ENCODE measurements at places on chromosomes 4 and X.

DNA sequence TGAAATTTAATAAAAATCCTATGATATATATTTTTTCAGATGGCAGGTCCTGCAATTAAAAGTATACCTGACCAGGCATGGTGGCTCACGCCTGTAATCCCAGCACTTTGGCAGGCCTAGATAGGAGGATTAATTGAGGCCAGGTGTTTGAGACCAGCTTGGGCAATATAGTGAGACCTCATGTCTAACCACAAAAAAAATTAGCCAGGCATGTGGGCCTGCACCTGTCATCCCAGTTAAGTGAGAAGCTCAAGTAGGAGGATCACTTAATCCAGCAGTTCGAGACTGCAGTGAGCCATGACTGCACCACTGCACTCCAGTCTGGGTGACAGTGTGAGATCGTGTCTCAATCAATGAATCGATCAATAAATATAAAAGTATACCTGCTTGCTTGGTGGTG is 2.5 kb downstream of the OCIAD2 start:
- no peak for DNase-seq

- no peak for DNase-seq
These were observed 127.5 kb downstream of the PAPSS1 start for GRCh38 chr4:107592519-107592918.

DNA sequence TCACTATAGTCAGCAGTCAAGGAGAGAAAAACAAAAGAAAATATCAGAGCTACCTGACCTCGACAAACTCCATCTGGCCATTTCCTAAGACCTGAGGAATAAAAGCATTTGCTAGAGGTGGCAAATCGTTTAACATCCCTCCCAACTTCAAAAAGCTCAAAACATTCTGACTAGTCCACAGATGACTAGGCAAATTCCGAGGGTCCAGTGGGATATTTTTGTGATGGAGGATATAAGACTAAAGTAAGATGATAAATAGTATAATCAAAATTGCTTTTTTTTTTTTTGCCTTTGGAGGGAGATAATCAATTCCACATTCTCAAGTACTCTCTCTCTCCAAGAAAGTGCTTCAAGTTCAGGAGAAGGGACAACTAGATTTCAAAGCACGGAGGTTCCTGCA is 119.1 kb upstream of the ETNPPL start:
- no peak for DNase-seq

DNA sequence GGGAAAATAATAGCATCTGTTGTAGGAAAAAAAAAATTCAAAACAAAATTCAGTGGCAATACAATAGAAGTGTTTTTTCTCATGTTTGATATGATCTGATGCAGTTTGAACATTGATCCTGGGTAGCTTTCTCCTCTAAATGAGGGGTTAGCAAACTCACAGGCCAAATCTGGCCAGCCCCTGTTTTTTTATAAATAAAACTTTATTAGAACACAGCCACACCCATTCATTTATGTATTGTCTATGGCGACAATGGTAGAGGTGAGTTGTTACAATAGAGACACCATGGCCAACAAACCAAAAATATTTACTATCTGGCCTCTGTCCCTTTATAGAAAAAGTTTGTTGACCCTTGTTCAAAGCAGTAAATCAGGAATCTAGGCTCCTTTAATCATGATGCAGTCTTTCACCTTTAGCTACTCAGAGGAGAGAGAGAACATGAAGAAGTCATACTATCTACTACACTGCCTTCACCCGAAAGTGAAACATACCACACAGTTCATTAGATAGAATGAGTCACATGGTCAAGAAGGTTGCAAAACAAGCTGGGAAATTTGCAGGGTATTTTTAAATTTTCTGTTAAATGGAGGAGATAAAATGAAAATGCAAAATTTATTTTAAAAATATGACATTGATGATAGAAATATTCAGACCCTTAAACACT is 186.6 kb upstream of the MAOA start:
- peak; percentile 13 for DNase-seq

DNA sequence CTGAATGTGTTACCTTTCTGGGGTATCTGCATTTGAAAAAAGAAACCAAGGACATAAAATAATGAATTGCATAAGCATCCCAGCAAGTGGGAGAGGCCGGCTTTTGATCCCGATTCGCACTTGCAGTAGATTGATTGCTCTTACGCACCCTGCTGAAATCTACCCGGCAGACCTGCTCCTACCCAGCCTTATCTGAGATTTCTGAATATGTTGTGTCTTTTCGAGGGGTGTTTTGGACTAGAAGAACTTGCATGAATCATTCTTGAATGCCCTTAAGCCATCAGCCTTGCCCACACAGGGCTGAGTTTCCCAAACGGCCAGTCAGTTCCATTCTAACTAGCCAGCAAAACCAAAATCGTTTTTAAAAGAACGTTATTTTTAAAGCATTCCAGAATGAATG is 174.4 kb upstream of the BCOR start:
- DNase-seq, result no peak

- DNase-seq, result no peak
These were observed 9.1 kb downstream of the AKAP17A start for GRCh38 chrX:1600406-1601050.
